ENCODE measurements at places on chromosomes 7 and 10.

DNA sequence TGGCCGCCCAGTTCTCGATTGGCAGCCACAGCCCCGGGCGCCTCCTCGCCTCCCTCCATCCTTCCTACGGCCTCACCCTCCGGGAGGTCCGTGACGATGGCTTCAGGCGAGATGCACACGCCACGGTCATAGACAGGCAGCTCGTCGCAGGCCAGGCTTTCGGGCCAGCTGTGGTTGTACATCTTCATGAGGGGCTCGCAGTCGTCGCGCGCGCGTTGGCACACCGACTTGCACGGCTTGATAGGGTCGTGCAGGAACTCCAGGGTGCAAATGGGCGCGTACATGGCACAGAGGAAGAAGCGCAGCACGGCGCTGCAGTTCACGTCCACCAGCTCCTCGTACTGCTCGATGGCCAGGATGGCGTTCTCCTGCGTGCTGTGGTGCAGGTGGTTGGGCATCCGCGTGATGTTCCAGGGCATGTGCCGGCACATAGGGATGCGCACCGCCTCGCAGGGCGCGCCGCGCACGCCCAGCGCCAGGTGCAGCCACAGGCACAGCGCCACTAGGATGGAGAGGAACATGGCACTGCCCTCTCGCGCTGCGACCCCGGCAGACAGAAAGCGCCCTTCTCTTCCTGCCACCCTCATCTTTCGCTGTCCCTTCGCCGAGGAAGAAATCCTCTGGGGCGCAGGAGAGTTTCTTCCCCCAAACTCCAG, 472 bp downstream of the SFRP4 start:
- no peak for DNase-seq

DNA sequence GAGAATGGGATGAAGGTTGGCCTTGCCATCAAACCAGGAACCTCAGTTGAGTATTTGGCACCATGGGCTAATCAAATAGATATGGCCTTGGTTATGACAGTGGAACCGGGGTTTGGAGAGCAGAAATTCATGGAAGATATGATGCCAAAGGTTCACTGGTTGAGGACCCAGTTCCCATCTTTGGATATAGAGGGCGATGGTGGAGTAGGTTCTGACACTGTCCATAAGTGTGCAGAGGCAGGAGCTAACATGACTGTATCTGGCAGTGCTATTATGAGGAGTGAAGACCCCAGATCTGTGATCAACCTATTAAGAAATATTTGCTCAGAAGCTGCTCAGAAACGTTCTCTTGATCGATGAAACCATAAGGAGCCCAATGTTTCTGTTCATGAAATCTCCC, 637 bp downstream of the RPEL1 start:
- no peak for DNase-seq

GRCh38 chr7:129093867-129094456, 39.1 kb upstream of the TNPO3 start:
- DNase-seq: no peak

- no peak for DNase-seq
These were observed 212.7 kb downstream of the LRMDA start for GRCh38 chr10:75643944-75644692.

DNA sequence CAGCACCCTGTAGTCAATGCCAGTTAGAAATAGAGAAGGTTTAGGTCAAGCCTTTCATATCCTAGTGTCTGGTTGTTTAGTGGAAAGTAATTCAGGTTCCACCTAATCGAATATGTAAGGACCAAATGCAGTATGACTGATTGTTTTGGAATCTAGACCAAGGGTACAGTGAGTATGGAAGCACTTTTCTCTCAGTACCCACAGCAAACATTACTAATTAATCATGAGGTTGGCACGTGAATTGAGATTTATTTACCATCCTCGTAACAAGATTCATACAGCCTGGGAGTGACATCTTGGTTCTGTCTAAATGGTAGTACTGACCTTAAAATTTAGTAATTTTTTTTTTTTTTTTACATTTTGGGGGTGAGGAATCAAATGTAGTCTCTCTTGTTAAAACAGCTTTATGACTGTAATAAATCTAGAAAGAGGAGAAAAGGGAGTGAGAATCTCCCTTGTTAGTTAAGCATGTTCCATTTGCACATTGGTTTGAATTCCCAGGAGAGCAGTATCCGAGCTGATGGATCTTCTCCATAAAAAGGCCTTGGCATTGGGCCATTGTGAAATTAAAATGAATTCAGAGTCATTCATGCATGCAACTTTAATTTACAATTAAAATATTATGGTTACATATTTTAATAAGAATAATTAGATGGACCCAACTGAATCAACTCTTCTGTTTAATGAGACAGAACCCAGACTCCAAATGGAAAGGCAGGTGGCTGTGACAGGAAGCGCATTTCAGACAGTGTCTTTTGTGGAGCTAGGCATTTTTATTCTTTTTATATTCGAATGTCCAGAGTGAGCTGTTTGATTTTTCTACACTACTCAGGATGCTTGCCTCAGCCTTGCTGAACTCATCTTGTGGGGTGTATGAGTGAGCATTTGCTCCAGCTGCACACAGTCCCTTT, 57.6 kb downstream of the SNX10 start:
- no peak for DNase-seq

- DNase-seq: no peak
These were observed 70.3 kb downstream of the CCSER2 start for GRCh38 chr10:84398696-84399095.

GRCh38 chr7:1713502-1714484, 43.7 kb downstream of the ELFN1 start:
- no peak for DNase-seq

GRCh38 chr10:129552119-129552518, 85.1 kb downstream of the MGMT start:
- DNase-seq: no peak

DNA sequence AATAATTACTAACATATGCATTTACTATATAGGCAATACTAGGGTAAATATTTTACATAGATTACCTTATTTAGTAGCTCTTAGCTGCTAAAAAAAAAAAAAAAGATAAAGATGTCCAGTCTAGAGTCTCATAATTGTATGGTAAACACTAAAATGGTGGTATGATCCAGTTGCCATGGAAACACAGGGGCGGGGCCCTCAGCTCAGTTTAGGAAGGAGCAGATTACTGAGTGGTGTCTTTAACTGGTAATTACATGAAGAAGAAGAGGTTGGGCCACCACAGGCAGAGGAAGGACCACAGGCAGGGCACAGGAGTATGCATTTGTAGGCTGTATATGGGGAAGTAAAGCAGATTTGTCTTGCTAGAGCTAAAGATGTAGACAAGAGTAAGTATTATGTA, 43.7 kb downstream of the ITGB8 start:
- DNase-seq: no peak

DNA sequence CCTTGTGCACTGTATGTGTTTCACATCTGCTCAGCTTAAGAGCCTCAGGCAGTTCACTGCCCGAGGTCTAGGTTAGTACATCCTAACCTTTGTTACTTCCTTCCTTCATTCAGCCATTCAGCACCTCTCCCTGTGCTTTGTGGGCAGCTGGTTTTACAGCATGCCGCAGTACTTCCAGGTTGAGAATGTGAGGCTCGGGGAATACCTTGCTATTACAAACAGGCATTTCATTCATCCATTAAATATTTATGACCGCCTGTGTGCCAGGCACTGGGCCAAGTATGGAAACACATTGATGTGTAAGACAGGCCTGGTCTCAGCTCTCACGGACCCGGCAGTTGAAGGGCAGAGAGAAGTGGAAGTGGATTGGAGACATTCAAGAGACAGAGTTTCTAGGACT, 82.4 kb downstream of the SHH start:
- no peak for DNase-seq

DNA sequence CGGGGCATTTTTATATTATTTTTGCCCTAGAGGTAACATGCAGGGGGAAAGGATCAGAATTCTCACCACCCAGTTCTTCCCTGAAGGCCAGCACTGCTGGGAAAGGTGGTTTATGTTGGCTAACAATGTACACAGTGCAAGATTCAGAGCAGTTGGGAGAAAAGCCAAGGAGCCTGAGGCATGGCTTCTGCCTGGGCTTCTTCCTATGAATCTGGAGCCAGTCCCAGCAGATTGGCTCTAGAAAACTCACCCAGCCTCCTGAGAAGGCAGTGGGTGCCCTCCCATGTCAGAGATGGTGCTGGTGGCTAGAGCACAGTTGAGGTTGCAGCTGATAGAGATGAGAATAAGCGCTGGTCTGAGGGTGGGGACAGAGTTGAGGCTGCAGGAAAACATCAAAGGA, 44.7 kb upstream of the GPR26 start:
- no peak for DNase-seq

Measured in GM12864 (cell line).